ENCODE measurements at places on chromosomes 4 and X.
A peak's percentile ranks its signal among the peaks of the same experiment; 100 is the strongest.

DNA sequence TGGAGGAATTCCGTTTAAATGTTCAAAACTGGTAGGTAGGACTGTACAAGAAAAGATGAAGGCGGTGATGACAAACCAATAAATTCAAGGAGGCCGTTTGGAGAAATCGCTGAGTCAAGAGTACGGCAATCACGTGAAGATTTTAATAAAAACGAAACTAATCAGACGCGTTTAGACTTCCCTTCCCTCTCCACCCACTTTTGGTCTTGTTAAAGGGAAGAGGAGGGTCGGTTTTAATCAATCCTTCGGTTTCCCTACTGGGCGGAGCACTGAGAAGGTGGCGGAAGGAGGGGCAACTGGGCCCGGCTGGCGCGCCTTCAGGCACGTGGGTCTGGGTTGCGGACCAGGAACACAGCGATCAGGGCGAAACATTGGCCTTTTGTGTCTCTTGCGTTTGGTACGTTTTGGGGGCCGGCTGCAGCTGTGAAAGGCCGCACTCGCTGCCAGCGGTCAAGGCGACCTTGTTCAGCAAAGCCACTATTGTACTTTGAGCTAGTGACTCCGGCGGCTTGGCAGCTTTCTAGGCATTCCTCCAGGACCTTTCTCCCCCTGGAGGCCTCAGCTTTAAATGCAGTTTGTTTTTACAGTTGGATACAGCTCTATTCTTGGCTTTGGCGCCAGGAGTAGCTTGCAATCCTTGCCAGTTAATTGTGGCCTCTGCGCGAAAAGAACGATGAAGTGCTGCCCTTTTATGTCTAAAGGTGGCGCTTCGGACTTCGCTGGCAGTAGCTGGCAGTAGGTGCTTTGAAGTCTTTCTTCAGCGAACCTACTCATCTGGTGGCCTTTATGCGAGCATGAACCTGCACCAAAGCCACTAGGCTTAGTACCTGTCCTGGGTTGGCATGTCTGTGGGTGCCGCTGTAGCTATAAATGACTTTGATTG lies 16.8 kb upstream of the LAMP2 start:
- DNase-seq: peak; percentile 67

DNA sequence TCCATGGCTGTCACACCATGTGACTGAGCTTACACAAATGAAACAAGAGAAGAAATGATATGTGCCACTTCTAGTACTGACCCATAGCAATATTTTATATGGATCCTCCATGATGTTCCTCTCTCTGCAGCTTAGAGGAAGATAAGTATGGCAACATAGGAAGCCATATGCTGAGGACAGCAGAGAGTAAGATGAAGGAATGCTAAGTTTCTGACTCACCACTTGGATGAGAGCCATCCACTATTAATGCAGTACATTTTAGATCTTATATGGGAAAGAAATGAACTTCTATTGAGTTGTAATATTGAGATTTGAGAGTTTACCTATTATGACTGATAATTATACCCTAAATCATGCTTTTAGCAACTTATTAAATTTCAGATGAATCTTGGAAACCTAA lies 386.9 kb upstream of the MAOA start:
- DNase-seq: no peak

GRCh38 chr4:158814636-158815330 lies 46.0 kb downstream of the FNIP2 start:
- DNase-seq: peak; percentile 32

DNA sequence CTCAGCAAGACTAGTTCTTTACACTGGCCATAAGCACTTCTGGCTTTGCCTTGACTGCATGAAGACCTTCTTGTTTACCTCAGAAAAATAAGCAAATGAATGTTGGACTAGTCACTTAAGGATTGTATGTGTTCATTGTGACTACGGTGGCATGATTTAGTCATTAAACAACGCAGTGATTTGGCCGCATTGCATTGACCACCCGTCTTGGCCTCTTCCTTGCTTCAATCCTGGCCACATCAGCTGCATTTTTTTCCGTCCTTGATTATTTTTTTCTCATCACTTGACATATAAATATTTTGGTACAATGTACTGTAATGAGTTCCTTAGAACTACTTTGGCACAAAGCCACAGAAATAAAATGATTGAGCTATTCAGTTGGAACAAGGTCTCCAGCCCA lies 656.2 kb downstream of the RAB28 start:
- no peak for DNase-seq

- no peak for DNase-seq
These were observed 167.0 kb upstream of the IL15 start for GRCh38 chr4:141469392-141469791.

GRCh38 chr4:156961196-156962057 lies 10.2 kb downstream of the PDGFC start:
- DNase-seq: no peak

DNA sequence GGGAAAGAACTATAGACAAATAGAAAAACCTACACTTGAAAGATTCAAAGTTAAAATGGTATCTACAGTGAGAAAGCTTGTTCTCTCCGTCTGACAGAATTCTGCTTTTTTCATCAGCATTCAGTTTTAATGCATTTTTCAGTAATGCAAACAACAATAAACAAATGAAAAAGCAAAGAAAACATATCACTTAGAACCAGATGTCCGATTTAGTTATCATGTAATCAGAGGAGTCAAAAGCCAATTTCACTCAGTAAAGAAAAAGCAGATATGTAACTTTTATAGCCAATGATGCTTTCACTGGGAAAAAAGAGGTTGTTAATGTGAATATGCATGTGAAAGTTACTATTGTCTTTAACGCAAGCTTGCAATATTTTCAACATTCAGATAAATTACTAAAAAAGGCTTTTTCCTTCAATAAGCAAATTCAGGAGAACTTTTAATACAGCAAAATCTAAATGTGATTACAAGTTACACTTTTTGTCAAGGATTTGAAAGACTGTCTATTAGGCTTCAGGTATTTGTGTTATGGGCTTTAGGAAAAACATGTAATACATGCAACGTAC lies 70.7 kb downstream of the TMEM47 start:
- no peak for DNase-seq

- no peak for DNase-seq
These were observed 10.8 kb downstream of the CTBP1 start for GRCh38 chr4:1237981-1238675.

- DNase-seq: peak; percentile 14
These were observed 36.6 kb downstream of the ANAPC10 start for GRCh38 chr4:145061318-145061920.

DNA sequence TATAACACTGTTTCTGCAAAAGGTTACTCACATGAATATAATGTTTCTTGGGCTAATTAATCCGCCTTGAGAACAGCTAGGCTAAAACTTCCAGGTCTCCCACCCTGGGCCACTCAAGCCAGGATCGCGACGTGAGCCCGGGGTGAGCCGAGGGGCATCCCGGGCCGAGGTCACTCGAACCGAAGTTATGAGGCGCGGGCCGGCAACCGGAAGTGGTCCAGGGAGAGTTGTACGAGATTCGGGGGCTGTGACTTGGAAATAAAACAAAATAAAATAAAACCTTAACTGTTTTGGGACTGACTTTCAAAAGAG lies 317 bp downstream of the CMC4 start:
- no peak for DNase-seq

DNA sequence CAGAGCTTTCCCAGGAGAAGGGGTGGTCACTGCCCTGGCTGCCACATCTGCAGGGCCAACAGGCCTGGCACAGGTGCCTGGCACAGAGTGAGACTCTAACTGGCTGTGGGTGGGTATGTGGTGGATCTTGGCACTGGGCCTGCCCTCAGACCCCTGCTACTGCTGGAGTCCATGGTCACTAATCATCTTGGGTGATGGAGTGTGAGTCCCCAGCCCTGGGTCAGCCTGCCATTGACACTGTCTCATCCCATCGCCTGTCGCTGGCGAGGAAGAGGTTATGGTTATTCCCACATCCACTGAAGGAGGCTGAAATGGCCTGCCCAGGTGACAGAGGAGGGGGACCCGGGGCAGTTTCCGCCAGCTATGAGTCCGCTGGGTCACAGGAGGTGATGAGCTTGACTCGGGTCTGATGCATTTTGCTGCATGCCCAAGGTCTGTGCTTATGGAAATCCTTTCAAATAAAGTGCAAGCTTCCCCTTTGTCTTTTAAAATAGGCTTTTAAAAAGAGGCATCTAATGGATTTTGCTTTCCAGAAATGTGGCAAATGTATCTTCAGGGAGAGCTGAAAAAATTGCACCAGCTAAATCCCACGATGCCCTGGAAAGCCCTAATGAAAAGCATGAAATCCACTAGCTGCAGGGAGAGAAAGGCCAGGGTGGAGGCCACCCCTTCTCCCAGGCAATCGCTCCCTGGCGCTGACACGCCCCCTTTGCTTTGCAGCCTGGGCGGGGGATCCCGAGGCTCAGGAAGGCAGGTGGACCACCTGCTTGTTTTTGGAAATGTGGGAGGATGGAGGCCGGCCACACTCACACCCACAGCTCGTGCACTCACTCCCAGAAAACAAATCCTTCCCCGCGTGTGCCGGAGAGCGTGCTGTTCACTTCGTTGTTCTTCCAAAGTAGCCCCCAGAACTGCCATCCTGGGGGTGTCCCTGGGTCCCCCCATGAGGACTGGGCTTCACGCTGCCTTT lies 54.9 kb downstream of the ABLIM2 start:
- no peak for DNase-seq

DNA sequence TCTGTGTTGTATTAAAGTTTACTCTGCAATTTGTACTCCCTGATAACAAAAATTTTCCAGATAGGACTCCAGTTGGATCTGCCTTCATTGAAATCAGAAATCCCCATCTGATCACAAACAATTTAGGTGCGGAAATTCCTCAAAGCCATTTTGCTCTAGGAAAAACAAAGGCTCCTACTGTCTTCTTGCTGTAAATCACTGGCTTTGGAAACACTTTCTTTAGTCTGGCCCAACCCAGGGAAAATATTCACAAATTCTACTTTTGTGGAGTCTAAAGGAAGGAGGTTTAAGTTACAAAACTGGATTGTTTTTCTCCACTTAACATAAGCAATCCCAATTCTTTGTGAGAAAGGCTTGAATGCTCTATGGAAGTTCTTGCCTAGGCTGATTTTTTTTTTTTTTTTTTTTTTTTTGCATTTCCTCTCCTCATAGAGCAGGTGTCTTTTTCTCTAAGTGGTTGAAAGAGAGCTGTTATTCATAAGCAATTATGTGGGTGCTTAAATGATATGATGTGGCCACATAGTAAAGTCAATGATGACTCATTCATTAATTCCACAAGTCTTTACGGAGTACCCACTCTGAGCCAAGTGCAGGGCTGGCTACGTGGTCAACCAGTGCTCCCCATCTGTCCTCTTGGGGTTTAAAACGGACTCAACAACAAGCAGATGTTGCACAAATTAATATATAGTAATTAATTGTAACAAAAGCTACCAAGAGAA lies 261.4 kb downstream of the LDB2 start:
- no peak for DNase-seq

All from AG20443 (cell line).